ENCODE measurements at places on chromosomes 4 and X.

- peak; percentile 12 for DNase-seq
Observed at GRCh38 chrX:43557792-43558191, 98.3 kb upstream of the MAOA start.

DNA sequence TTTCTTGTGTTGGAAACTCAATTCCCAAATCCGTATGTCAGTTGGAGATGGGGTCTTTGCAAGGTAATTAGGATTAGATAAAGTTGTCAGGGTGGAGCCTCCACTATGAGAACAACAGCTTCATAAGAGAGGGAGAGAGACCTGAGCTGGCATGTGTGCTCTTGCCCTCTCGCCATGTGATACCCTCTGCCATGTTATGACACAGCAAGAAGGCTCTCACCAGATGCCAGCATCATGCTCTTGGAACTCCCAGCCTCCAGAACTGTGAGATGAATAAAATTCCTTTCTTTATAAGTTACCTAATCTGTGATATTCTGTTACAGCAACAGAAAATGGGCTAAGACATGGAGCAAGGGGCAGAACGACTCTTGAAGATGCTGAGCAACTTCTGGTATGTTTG lies 201.9 kb upstream of the BOD1L1 start:
- no peak for DNase-seq

DNA sequence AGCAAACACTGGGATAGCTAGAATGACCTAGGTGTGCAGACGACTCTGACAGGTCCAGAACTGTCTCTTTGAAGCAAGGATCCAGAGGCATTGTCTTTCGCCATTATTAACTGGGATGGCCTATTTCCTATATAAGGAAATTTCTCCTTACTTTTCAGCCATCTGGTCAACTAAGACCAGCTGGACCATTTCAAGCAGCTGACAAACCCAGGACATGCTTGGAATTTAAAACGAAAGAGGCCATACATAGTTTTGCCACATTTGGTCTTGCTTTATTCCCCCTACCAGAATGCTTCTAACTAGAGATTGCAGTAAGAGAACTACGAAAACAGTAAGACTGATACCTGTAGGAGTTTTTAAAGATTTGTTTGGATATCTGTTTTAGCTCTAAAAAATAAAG lies 87.0 kb downstream of the GLRA2 start:
- no peak for DNase-seq

GRCh38 chrX:140764401-140764919 lies 54.9 kb downstream of the LINC00632 start:
- no peak for DNase-seq

- DNase-seq = no peak
Observed at GRCh38 chr4:119835613-119835910, 207.0 kb upstream of the PDE5A start.
